ENCODE measurements at places on chromosomes 16 and 17.
A peak's percentile ranks its signal among the peaks of the same experiment; 100 is the strongest.

DNA sequence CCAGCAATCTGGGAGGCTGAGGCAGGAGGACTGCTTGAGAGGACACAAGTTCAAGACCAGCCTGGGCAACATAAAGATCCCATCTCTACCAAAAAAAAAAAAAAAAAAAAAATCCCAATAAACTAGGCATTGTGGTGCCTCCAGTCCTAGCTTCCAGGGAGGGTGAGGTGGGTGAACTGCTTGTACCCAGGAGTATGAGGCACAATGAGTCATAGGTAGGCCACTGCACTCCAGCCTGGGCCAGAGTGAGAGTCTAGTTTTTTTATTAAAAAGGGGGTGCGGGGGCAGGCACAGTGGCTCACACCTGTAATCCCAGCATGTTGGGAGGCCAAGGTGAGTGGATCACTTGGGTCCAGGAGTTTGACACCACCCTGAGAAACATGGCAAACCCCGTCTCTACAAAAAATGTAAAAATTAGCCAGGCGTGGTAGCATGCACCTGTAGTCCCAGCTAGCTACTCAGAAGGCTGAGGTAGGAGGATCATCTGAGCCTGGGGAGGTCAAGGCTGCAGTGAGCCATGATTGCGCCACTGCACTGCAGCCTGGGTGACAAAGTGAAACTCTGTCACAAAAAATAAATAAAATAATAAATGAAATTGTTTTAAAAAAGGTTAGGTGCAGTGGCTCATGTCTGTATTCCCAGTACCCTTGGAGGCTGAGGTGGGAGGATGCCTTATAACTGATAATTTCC, 7.8 kb upstream of the CHST6 start:
- DNase-seq, result no peak

DNA sequence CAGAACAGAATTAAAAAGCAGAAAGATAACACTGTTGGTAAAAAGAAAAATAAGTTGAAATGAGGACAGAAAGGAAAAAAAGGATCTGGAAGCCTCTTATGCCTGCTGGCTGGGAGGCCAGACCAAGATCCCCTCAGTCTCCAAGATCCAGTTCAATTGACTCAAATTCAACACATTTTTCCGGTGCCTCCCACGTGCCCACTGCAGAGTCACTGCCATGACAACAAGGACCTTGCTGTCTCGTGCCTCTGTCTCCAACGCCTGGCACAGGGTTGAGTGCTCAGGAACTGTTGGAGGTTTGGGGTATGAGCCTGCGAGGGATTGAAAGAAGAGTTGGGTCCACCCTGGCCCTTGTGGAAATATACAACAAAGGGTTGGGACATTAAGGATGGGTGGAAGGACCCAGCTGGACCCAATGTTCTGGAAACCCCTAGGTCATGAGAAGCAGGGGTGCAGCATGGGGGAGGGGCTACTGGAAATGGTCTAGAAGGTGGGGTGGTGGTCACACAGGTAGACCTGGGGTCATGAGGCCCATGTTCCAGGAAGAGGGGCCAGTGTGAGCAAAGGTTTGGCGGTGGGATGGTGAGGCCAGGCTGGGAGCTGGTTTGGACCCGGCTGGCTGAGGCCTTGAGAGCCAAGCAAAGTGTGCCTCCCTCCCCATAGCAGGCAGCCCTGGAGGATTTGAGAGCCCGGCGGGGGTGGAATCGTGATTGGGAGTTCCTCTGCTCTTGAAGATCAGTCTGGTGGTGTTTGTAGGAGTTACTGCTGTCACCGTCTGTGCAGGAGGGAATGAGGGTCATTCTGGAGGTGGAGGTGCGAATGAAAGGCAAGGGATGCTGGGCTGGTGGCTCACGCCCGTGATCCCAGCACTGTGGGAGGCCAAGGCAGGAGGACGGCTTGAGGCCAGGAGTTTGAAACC, 1.3 kb downstream of the IL34 start:
- no peak for DNase-seq

DNA sequence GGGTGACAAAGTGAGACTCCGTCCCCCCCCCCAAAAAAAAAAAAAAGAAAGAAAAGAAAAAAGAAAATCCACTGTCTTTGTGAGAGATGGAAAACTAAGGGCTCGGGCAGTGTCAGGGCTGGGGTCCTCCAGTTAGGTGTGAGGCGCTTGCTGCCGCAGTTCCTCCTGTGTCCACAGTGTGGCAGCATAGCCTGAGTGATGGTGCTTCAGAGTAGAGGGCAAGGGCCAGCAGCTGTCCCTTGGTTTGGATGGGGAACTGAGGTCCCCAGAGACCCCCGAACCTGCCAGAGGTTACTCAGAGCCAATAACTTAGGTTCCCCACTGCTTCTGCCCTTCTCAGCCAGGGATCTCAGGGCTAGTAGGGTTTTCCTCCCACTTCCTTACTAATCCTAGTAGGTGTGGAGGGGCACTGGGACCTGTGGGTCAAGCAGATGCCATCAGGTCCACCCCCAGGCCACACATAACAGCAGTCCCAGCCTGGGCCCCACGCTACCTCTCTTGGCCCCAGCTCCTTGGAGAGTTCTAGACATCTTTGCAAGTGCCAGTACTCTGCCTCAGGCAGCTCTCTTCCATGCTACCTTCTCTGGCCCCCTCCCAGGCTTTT, 7.9 kb upstream of the LLGL1 start:
- DNase-seq, result peak; percentile 66

DNA sequence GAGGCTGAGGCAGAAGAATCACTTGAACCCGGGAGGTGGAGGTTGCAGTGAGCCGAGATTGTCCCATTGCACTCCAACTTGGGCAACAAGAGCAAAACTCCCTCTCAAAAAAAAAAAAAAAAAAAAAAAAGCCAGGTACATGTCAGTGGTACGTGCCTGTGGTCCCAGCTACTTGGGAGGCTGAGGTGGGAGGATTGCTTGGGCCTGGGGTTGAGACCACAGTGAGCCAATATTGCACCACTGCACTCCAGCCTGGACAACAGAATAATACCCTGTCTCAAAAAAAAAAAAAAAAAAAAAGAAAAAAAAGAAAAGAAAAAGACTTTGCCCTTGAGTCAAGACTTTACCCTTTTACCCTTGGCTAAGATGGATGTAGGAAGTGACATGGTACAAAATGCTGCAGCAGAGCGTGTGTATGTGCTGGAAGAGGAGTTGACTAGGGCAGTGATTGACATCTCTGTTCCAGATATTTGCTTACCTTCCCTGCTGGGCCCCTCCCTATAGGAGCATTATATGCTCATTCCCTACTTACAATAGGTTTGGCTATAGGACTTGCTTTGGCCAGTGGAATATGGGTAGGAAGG, 10.6 kb downstream of the STX4 start:
- DNase-seq, result no peak

DNA sequence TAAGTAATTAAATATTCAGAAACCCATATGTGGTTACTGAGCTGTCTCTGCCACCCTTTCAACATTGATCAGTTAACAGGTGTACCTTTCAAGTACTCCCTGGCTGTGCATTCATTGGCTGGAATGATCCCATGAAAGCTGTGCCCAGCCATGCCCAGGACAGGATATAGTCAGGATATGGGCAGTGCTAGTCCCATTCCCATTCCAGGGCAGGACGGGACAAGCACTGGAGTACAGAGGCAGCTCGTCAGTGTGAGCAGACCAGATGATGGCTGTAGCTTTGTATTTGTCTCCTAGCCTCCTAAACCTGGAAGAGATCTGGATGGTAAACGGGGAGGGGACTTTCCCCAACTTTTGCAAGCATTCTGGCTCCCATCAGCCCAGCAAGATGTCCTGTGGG, 22.5 kb downstream of the HEATR3 start:
- DNase-seq, result no peak

DNA sequence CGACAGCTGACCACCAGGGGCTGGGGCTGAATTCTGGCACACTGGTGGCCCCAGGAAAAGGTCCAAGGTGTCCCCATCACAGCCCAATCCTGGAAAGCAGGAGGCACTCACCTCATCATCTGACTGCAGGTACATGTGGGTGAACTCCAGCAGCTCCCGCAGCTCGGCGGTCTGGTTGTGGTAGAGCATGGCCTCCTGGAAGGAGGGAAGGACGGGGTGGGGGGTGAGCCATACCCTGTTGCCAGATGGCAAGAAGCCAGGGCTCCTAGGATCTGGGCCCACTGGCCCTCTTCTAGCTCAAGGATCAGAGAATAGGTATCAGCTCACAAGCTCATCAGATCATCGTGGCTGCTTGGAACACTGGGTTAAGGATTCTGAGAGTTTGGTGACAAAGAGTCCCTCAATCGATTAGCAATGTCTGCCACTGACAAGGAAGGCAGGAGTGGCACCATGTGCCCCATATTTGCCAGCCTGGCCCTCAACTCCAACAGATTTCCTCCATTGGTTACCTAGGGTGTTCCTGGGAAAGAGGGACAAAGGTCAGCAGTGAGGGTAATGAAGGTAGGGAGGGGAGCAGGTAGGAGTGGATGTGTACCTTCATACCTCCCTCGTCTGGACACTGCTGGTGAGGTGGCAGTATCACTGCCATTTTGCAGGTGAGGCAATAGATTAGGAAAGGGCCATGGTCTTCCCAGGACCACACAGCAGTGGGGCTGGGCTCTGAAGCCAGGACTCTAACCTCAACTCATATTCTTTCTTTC, 4.9 kb downstream of the P3H4 start:
- DNase-seq, result no peak

GRCh38 chr17:43979011-43979410, 25.3 kb upstream of the PYY start:
- DNase-seq, result no peak

- no peak for DNase-seq
These were observed 9.3 kb downstream of the ADORA2B start for GRCh38 chr17:15954222-15954621.

DNA sequence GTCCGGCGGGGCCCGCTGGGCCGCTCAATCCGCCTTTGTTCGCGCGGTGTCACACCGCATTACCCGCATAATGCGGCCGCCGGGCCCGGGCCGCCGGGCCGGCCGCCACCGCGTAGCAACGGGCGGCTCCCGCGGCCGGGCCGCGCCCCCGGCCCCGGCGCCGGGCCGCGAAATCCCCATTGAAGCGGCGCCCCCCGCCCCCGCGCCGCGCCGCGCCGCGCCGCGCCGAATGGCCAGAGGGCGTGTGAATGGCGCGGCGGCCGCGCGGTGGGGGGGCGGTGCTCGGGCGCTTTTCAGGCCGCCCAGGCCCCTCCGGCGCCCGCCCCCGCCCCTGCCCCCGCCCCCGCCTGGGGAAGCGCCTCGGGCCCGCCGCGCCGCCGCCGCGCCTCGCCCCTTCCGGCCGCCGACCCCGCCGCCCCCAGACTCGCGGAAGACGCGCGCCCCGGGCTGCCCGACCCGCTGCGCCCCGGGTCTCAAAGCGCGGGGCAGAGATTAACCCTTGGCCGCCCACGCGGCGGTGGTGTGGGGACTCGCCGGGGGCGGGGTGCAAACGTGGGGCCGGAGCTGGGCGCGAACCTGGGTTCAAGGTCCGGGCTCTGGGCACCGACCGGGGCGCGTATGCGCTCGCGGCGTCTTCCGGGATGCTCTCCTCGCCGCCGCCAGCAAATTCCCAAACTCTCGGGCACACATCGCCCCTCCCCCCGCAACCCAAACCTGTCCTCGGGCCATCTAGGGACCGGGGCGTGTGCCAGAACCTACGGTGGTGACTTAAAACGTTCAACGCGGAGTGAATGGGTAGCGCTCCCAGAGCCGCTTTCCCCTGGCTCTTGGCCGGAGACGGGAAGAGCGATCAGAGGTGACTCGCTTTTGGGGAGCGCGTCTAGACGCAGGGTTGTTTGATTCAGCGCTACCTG, 46.7 kb downstream of the WNT3 start:
- DNase-seq, result no peak

DNA sequence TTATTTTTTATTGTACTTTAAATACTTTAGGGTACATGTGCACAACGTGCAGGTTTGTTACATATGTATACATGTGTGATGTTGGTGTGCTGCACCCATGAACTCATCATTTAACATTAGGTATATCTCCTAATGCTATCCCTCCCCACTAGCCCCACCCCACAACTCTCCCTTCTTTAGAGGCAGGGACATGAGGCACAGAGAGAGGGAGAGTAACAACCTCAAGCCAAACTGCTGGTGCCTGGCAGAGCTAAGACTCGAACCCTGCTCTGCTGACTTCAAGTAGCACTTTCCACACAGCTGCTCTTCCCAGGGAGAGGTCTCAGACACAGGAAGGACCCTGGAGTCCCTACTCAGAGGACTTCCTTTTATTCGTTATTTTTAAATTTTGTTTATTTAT, 69.4 kb downstream of the WSB1 start:
- no peak for DNase-seq

GRCh38 chr16:85987750-85988078, 88.8 kb downstream of the IRF8 start:
- DNase-seq, result no peak

DNA sequence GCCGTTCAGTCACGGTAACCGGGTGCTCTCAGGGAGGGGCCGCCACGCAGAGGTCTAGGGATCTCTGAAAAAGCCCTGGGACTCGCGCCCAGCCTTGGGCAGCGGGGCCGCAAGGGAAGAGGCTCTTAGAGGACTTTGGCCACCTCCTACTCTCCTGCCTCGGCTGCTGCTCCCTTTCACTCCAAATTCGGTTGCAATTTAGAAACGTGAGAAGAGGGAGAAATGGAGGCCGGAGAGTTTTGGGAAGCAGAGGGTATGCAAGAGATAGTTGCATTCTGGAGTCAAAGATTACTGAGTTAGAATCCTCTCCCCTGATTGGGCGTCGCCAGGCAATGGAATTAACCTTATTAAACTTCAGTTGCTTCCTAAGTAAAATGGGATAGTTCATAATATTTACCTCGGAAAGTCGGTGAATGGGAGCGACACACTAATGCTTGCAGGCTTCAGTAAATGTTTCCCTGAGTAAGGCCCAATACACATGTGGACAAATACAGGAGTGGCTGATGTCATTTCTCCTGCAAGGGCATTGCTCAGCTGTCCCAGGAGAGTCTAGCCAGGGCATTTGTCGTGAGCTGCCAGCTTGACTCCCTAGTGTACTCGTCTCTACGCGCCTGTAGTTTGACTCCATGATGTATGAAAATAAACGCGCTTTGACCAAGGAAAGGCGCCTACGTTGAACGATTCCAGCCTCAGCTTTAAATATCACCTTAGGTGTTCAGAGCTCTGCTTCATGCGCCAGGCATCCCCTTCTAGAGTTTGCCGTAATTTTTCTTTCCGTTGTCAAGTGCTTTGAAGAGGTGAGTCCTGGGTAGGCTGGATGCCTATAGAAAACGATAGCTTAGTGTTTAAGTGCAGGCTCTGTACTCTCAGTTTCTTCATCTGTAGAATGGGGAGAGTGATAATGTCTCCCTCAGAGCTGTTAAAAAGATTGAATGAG, 667 bp downstream of the OGFOD1 start:
- no peak for DNase-seq

DNA sequence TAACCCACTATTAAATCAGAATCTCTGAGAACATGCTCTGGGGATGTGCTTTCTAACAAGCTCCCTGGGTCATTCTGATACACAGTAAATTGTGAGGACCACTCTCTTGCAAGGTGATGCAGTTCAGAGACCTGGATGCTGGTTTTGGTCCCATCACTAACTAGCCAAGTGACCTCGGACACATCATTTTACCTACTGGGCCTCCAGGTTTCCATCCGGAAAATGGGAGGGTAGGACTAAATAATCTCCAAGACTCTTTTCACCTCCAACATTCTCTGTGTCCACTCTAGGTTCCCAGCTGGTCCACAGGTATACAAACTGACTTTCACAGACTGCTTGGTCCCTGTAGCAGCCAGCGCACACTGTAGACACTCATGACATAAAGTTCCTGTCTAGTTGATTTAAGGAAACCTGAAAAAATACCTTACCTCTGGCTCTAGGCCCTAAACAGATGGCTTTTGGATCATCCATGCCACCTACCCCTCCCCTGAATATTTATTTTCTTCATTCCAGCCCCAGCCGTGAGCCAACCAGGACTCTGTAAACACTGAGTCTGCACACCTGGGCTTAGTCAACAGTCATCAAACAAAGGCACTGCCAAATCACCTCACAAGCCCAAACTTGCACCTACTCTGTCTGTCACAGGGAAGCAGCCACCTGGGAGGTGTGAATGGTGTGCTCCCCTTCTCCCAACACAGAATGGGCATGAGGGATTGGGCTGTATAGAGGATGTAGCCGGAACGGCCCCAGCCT, 51.3 kb upstream of the MRPS23 start:
- no peak for DNase-seq

Data from stimulated activated CD4-positive, alpha-beta T cell treated with anti-CD3 and anti-CD28 coated beads, Interleukin-1b, Interleukin-23, amount 100 ng/mL, for 24 hours (primary cell).